ENCODE measurements at places on chromosomes 3 and 15.

DNA sequence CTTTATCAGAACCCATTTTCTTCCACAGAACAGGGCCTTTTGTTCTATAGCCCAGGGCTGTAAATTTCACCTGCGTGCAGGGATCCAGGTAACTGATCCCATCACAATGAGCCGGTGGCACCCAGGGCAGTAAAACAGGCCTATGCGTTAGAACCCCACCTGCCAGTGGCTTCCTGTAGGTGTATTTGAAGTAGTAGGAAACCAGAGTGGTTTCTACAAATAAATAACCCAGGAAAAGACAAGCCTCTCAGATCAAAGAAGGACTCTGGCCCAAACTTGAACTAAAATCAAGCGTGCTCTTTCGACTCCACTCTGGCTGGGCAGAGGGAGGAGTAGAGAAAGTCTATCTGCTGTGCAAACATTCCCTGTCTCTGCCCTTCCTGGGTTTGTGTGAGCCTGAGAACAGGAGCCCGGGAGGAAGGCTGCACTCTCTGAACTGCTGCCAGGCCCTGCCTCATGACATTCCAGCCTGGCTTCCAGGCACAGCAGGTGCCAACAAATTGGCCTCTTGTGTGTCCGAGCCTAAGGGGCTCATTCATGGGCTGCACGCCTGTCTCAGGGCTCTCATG is 77.7 kb downstream of the CEMIP start:
- DNase-seq: no peak

- DNase-seq: no peak
Observed at GRCh38 chr3:22951910-22952309, 251.2 kb upstream of the UBE2E2 start.

- no peak for DNase-seq
Observed at GRCh38 chr3:105653868-105654267, 214.9 kb downstream of the CBLB start.

GRCh38 chr3:50339485-50340146 is 1.0 kb downstream of the RASSF1 start:
- no peak for DNase-seq

- DNase-seq: no peak
Observed at GRCh38 chr3:13513913-13514517, 33.9 kb downstream of the HDAC11 start.

DNA sequence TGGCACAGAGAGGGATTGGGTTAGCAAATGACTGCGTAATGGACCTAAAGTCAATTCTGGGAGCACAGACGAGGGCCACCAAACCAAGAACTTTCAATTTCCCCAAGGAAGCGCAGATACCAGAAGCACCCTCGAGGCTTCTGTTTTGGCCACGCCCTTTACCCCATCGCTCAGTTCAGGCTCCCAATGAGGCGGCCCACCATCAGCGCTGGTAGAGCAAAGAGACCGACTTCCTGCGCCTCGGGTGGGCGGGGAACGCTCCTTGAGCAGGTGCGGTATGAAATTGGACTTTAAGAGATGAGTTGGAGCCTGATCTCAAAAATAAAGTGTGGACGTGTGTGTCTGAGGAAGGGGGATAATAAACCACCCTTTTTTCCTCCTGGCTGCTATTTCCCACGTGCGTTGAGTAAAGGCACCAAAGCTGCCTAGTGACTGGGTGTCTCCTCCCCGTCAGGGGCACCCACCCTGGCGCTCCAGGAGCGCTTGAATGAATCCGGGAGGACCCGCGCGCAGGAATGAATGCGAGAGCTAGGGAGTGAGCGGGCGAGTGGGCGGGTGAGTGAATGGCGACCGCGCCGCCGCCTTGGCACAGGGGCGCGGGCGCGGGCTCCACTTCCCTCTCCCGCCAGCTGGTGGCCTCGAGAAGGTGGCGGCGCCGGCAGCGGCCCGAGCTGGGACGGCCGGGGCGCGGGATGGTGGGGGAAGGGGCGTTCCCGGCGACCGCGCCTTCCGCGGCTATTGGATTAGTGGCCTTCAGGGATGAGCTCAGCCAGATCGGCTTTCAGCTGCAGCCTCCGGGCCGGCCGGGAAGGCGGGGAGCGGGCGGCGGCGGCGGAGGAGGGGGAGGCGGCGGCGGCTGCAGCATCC is at the start of gene SPSB4:
SPSB4 (plus strand) TSS at position 772 of the 867 bp plus-strand sequence. CDS start 14,758 bp downstream, outside the sequence.
- no peak for DNase-seq

DNA sequence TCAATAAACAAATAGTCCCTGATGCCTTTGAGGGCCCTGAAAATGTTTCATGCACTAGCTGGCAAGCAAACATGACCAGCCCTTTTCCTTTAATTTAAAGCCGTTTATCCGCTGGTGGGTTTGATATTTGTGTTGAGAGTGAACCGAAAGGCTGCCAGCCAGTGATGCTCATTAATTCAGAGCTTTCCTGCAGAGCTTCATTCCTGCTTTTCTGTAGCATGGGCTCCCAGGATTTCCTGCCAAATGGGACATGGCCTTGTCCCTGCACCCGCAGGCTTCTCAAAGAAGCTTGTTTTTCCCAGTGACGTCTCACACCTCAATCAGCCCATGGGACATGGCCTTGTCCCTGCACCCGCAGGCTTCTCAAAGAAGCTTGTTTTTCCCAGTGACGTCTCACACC is 219.6 kb downstream of the MTHFS start:
- DNase-seq: no peak

GRCh38 chr3:11558918-11559815 is 84.5 kb downstream of the VGLL4 start:
- DNase-seq: no peak

DNA sequence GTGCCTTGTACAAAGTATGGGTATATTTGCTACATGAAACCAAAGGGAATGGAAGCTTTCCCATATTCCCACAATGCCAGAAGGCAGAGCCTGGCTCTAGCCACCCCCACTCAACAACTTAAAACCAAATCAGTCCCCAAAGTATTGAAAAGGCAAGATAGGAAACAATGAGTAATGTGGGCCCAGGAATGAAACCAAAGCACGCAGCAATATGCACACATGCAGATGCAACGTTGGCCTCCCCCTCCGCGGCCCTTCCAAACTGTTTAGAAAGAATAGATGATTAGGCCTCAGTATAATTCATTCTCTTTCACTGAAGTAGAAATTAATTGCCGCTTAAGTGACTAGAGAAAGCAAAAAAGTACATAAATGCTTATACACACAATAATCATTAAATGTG is 59.1 kb downstream of the THRB start:
- no peak for DNase-seq

DNA sequence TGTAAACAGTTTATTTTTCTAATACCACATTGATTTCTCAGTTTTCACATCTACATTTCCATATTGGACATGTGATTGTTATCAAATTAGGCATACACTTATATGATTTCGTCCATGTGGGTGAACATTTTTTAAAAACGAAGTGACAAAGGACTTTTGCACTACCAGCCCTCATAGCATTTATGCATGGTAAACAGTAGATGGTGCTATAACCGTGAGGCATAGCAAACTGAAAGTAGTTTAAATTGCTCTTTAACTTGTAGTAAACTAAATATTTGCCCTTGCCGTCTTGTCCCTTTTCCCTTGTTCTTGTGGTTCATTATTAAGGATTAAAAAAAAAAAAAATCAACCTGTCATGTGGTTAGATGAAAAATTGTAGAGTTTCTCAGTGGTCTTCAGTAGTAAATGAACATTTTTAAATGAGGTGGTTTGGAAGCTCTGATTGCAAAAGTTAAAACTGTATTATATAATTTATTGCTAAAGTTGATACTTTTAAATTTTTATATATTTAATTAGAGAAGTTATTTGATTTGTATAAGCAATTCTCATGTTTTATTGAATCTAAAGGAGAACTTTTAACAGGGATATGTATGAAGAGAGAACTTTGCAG is 24.0 kb downstream of the STX19 start:
- DNase-seq: no peak

GRCh38 chr3:32000877-32001276 is 19.3 kb downstream of the ZNF860 start:
- no peak for DNase-seq

DNA sequence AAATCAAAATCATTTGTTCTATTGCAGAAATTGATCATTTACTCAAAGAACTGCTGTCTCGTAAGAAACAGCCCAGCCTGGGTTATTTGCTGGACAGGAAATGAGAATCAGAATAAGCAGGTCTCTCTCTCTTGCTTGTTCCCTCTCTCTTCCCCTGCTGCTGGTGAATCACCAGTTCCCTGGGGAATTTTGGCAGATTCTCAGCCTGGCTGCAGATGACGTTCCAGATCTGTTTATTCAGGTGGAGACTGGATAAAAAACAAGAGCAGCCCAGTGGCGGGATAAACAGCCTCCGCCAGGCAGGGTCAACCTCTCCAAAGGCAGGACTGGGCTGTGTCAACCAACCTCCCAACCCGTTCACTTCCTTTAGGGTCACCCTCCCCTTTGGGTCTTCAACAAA is 72.1 kb downstream of the LRIG1 start:
- DNase-seq: no peak

DNA sequence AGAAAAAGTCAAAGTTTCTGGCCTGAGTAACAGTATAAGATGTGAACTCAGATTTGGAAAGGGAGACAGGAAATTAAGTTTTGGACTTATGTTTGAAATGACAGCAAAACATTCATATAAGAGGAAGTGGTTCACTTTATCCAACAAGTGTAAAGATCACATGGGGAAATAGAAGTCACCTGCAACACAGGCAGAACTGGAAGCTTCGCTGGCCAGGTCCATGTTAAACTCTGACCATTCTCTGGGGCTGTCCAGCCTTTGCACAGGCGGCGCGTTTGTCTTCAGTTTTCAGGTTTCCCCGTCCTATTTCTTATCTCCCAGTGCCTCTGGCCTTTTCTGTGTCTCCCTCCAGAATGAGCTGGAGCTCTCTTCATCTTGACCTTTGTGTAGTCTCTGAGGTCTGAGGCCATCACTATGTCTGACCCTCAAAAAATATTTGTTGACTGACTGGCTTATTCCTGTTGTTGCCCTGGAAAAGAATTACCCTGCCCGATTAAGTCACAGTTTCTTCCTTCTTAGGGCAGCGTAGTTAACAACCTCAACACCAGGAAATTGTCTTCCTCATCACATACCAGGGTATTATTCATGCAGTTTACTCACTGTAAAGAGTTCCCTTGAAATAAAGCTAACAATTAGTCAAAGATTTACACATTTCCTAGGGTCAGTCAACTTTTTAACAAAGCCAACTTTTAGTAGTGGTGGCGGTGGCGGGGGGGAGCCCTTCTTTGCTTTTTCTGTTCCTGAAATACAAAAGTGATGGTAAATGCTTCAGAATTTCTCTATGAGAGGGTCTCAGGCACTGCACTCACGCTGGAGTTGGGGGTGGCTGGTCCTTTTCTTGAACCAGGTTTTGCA is 959 bp upstream of the RASA2 start:
- peak; percentile 20 for DNase-seq

DNA sequence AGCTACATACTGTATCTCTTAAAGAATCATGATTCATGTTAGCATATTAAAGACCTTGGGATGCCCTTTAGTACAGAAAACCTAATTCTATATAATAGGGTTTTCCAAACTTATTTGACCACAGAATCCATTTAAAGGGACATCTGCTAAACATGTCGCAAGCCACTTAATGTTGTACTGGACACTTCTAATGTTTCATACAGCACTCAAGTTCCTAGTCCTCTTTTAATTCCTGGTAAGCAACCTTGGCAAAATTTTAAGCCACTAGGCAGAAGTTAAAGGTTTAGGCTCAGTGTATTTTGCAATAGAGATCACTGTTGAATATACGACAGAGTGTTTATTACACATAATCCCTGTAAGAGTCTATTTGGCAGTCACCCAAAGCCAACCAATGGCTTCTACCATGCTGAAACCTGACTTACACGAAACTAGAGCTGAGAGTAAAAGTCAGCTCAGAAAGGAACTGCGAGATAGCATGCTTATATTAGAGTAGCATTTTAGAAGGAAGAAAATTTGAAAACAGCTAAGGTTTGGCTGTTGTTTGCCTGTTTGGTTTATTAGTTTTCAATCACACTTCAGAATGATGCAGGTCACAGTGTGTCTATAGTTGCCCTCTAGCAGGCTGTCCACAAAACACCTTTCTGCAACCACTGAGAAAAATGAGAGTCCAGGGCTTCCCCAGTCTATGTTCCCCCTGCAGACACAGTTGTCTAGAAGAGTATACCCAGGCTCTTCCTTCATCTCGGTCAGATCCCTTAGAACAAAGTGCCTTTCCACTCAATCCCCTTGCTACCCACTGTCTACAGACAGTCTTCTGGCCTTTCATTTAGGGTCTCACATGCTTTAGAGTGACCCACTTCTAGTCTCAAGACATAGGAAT is 104.4 kb downstream of the FMN1 start:
- DNase-seq: no peak

GRCh38 chr3:12886736-12887135 is 45.4 kb upstream of the RPL32 start:
- DNase-seq: no peak

GRCh38 chr15:71494563-71495397 is 315.6 kb upstream of the NR2E3 start:
- DNase-seq: no peak

- DNase-seq: peak; percentile 14
Observed at GRCh38 chr3:108489776-108490175, 20.6 kb downstream of the MYH15 start.

GRCh38 chr15:65212097-65212496 is 824 bp upstream of the CILP start:
- peak; percentile 38 for DNase-seq

DNA sequence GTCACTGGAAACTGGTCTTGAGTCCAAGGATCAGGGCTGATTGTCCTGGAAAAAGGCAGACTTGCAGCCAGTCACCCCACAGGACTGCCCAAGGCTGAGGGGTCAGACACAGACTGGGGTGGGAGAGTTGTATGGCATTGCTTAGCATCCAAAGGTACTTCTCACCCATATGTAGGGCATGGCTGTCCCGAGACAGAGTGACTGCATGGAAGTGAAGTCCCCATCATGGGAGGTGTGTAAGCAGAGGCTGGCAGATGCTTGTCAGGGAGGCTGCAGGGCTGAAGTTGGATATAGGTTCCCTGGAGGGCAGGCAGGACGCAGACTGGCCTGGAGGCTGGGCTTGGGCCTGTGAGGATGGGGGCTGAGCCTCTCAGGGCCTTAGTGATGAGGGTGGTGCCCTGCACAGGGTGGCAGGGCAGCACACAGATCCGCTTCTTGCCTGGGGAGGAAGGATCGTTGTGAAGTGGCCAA is 31.1 kb downstream of the PSTPIP1 start:
- peak; percentile 0 for DNase-seq

GRCh38 chr3:126418661-126419131 is 24.0 kb downstream of the CFAP100 start:
- DNase-seq: no peak

- no peak for DNase-seq
Observed at GRCh38 chr15:36726224-36726623, 146.8 kb downstream of the CDIN1 start.

DNA sequence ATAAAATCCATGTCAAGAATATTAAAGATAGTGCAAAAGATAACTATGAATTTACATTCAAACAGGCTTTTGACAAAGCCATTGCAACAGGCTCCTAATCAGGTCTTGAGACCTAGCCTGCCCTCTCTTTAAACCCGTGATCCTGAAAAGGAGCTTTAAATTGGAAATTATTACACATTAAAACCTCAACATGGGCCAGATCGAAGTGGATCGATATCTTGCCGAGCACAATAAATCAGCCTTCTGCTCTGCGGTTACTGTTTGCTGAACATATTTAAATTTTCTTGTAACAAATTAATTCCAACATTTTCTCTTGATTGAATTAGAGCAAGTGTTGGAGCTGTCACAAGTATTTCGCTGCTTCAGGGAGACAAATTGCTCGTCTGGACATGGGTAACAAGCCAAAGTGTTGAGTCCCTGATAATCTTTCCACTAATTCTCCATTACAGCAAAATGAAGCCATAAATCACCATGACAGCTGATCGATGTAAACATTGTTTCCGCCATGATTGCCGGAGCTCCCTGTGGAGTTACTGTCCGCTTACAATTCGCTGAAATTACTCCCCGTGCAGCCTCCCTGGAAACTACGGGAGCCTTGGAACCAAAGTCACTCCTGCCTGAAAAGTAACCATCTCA is 47.6 kb downstream of the SHOX2 start:
- no peak for DNase-seq

GRCh38 chr3:45054196-45054857 is 28.2 kb downstream of the CLEC3B start:
- no peak for DNase-seq

All from activated naive CD4-positive, alpha-beta T cell treated with Interleukin-2 at 50 U/mL for 16 hours (primary cell).